ENCODE measurements at places on chromosomes 16 and 17.

DNA sequence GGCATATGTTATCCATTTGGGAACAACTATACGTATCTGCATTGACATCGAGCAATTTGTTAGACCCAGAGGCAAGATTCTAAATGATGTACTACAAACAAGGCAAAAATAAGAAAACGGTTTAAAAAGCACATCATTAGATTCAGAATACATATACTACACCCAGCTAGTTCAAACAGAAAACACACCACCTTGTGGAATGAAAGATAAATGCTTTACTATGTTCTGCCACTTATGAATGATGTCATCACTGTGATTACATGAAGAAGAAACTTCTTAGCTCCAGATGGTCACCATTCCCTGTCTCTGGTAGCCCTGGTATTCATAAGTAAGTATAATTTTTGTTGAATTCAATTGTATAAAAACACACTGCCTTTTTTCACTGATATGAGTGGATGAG, 7.8 kb downstream of the NACA2 start:
- no peak for DNase-seq

DNA sequence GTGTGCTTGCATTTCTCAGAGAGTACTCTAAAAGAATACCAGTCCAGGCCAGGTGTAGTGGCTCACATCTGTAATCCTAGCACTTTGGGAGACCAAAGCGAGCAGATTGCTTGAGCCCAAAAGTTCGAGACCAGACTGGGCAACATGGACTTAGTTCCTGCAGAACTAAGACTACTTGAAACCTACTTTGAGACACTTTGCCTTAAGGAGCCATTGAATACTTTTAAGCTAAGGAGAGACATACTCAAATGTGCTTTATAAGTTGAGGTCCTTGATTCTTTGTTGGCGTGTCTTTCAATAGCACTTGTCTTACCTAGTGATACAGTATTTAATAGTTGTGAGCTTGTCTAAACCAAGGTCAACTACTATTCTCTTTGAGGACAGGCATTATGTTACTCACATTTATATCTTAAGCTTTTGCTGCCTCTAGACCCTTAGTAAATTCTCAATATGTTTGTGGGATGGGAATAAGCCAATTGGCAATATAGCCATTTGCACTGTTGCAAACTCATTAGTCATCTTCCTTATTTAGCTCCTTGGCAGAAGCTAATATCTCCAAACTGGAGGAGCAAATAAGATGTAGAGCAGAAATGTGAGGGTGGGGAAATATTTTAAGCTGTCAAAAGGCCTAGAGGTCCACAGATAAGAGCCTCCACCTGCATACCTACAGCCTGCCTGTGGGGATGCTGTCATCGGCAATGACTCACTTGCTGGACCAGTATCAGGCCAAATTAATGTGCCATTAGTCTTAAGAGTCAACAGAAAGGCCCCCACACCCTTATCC, 16.3 kb downstream of the SCPEP1 start:
- no peak for DNase-seq

DNA sequence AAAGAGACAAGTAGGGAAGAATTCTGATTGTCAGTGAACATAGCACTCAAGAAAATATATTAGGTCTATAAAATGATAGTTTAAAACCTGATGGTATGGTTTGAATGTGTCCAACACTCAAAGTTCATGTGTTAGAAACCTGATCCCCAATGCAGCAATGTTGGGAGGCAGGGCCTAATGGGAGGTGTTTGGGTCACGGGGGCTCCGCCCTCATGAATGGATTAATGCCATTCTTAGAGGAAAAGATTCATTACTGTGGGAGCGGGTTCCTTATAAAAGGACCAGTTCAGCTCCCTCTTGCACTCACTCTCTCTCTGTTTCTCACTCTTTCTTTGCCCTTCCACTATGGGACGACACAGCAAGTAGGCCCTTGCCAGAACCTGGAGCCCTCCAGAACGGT, 41.5 kb upstream of the SLC47A1 start:
- DNase-seq, result no peak

DNA sequence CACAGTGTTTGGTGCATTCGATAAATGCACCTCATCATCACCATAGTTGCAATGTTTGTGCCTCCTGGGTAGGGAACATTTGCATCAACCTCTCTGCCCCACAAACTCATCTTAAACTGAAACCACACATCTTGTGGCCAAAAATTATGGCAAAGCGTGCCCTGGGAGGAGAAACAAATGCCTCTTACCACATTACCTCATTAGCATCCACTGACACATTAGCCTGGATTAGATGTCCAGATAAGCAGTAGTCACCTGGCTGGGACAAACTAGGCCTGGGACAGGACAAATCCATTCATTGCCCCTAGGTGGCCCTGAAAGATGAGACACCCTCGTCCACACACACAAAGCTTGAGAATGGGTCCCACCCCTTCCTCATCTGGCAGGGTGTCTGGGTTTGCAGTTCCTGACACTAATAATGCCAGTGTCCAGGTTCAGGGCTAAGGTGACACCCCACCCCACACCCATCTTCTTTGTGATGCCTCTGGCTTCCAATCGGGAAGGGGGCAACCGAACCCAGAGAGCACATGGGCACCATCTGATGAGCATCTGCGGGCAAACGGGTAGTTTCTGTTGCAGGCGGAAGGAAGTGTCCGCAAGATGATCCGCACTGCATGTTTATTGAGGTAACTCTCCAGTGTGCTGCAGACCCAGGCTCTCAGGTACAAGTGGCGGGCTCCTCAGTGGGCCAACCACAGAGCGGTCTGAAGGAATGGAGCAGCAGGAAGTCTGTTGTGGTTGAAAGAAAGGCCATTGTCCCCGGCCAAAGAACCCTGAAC, 8.6 kb downstream of the XYLT1 start:
- no peak for DNase-seq

DNA sequence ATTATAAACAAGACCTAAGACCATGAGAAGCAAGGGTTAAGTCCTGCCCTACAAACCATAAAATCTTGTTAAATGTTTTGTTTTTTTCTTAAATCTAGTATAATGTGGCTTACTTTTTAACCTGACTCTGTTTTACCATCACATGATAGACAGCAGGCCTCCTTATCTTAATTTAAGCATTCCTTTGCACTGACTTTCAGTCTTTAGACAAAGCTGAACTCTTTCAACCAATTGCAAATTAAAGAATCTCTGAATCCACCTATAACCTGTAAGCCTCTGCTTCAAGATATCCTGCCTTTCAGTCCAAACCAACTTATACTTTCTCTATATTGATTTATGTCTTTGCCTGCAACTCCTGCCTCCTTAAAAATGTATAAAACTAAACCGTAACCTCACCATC, 478.5 kb downstream of the GRIN2A start:
- DNase-seq, result no peak

GRCh38 chr17:7836596-7837407, 2.8 kb downstream of the KDM6B start:
- DNase-seq, result peak; percentile 56

GRCh38 chr17:49985310-49985990, 9.6 kb downstream of the DLX3 start:
- DNase-seq, result no peak

- no peak for DNase-seq
These were observed 40.5 kb upstream of the SKAP1 start for GRCh38 chr17:48470388-48471034.

DNA sequence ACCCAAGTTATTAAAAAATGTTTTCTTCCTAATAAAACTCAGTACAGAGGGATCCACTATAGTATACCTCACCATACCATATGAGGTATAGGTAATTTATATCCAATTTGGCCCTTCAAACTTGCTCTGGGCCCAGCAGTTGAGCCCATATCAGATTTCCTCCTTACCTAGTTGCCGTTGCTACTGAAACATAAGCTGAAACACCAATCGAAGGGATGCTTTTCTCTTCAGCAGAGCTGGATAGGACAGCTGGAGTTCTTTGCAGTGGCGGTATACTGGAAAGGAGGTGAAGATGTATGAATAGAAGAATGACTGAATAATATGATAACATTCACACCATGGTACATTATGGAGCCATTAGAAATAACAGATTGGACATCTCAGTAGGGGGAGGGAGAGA, 42.7 kb downstream of the TNRC6C start:
- no peak for DNase-seq

DNA sequence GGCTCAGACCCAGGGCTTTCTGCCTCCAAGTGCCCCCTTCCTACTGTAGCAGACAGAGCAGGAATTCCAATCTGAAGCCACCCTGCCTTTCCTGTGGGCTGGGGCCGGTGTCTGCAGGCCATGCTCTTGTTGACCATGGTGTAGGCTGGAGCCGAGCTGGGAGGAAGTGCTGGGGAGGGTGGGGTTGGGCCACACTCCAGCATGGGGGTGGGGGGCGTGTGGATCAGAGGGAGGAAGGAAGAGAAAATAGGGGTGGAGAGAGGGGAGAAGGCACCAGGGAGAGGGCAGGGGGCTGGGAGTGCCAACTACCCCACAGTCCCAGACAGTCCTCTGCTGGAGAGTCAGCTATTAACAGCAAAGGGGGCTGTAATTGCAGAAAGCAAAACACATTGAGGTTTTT, 54.3 kb upstream of the JPH3 start:
- no peak for DNase-seq

DNA sequence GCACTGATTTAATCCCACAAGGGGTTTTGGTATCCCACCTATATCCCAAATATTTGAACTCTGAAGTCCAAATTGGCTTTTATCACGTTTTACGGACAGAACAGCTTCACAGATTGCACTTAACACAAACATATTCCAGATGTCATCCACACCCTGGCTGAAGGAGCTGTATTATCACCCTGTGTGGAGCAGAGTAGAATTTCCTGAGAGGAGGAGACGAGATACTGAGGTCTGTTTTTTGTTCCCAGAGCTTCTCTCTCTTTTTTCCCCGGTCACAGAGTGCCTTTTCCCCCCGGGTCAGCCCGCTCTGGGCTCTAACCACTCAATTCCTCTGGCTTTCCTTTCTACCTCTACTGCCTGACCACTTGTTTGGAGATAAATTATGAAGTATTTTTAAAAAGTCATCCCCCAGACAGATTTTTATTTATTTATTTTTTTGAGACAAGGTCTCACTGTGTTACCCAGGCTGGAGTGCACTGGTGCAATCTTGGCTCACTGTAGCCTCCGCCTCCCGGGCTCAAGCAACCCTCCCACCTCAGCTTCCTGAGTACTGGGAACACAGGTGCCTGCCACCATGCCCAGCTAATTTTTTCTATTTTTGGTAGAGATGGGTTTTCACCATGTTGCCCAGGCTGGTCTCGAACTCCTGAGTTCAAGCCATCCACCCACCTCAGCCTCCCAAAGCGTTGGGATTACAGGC, 30.7 kb downstream of the DNAH2 start:
- DNase-seq, result no peak

- no peak for DNase-seq
These were observed 8.2 kb downstream of the CAPN15 start for GRCh38 chr16:535446-536405.

GRCh38 chr17:17141279-17141678, 64.9 kb downstream of the PLD6 start:
- no peak for DNase-seq

All from stimulated activated CD4-positive, alpha-beta T cell treated with anti-CD3 and anti-CD28 coated beads, Interleukin-1b, Interleukin-23, amount 100 ng/mL, for 4 hours (primary cell).